CD4-positive, alpha-beta T cell treated with Interleukin-17A for 1 hour (primary cell): ENCODE measurements at places on chromosomes 13 and 19.

DNA sequence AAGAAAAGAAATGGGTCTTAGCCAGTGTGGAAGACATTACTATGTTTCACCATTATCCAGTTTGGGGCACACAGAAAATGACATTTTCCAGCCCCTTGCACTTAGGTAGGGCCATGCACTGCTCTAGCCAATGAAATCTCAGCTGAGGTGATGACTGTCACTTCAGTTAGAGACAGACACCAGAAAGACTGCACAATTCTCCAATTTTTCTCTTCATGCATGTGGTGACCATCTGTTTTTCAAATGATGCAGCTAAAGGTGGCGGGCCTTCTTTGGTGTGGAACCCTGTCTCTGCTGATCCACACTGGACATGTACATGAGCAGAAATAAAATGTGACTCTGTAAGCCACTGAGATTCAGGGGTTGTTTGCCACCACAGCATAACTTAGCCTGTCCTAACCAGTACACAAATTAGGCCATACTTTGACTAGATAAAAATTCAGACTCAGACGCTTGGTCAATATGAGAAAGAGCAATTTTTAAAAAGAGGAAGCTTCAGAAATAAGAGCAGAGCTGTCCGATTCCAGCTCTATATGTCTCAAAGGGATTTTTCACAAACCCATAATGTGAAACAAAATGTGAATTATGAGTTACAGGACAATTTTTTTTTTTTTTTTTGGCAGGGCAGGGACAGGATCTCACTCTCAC lies 6.7 kb downstream of the ZNF565 start:
- no peak for DNase-seq

GRCh38 chr13:114004420-114005205 lies 30.7 kb upstream of the C13orf46 start:
- DNase-seq: no peak

- DNase-seq: peak; percentile 22
Measured at GRCh38 chr13:27044837-27045570, 126.6 kb downstream of the USP12 start.

DNA sequence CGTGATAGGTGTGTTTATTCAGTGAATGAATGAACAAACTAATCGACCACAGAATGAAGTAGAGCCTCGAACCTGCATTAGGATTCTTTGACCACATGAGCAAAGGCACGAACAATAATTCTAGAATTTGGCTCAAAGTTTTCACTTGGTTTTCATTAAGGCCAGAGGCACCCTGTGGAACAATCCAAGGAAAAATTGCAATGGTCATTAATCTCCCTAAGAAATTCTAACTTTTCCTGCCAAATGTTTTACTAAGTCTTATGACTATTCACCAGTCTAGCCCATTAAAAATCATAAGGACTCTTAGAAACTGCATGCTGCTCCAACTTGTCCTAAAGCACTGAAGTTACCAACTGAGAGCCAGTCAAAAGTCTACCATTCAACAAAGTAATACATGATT lies 271.7 kb downstream of the EFNB2 start:
- no peak for DNase-seq

DNA sequence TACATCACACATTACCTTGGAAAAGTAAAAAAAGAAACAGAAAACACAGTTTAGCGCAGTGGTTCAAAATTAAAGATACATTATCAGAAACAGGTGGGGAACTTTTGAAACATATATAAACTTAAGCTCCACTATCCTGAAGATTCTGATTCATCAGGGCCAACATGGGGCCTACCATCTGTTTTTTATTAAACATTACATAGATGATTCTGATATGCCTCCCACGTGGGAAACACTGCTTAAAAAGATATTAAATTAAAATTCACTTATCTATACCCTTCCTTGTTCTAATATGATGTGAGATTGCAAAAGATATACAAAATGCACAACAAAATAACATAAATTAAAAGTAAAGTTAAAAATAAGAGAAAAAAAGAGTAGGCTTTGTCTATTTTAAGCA lies 125.0 kb downstream of the VWA8 start:
- no peak for DNase-seq
